ENCODE measurements at places on chromosomes 6 and 20.
A peak's percentile ranks its signal among the peaks of the same experiment; 100 is the strongest.

GRCh38 chr6:130143709-130144108 is 79.0 kb downstream of the SAMD3 start:
- no peaks in the 10 kb centered on the region for H3K36me3 ChIP-seq
- no peak overlapping the region for H3K4me3 ChIP-seq
- H3K27me3 ChIP-seq = no peaks in the 10 kb centered on the region
- H3K4me1 ChIP-seq = no peaks in the 10 kb centered on the region
- no peak for DNase-seq
- H3K27ac ChIP-seq = no peak overlapping the region

- H3K4me1 ChIP-seq = no peaks in the 10 kb centered on the region
- no peak overlapping the region for H3K4me3 ChIP-seq
- H3K27ac ChIP-seq = no peak overlapping the region
- no peak for DNase-seq
- no peaks in the 10 kb centered on the region for H3K27me3 ChIP-seq
These were observed 46.3 kb downstream of the BTBD9 start for GRCh38 chr6:38593409-38593808.

DNA sequence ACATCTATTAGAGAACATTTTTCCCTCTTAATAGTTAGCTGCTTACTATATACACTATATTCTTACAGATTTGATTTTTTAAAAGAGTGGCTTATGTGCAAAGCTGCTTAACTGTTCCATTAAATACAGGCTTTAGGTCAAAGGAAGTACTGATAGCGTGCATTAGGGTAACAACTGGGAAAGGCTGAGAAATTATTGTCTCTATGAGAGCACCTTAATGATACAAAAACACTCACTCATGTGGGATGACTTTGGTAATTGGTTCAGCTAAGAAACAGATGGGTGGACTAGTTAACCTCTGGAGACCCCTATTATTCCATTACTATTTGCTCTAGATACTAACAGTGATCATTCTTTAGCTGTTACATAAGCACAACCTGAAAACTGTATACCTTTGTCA is 4.0 kb downstream of the DCDC2 start:
- H3K4me3 ChIP-seq = no peak overlapping the region
- H3K4me1 ChIP-seq = no peaks in the 10 kb centered on the region
- DNase-seq = no peak
- no peaks in the 10 kb centered on the region for H3K36me3 ChIP-seq
- no peak overlapping the region for H3K27ac ChIP-seq
- H3K27me3 ChIP-seq = no peaks in the 10 kb centered on the region

DNA sequence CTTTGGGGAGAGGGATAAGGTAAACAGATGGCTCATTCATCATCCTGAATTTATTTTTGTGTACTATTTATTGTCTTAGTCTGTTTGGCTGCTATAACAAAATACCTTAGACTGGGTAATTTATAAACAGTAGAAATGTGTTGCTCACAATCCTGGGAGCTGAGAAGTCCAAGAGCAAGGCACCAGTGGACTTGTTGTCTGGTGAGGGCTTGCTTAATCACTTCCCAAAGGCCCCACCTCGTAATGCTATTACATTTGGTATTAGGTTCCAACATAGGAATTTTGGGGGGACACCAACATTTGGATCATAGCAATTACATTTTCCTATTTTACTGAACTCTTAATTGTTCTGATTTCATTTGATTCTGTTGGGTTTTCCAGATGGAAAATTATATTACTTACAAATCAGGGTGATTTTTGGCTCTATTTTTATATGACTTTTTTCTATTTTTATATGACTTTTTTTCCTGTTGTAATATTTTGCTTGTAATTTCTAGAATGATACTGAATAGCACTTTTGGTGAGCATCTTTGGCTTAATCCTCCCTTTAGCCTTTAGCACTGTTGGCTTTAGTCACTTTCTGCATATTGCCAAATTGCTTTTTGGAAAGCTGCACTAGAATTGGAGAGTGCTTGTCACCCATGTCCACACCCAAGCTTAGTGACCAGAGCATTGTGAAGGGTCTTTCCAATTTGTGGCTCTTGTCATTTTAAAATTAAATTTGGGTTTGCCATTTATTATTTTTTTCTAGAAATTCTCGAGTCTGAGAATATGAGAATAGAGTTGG is 43.7 kb upstream of the TULP4 start:
- no peaks in the 10 kb centered on the region for H3K27me3 ChIP-seq
- no peak overlapping the region for H3K4me3 ChIP-seq
- no peak overlapping the region for H3K27ac ChIP-seq
- DNase-seq = no peak
- H3K4me1 ChIP-seq = peaks cover 13% of the 10 kb centered on the region
- no peaks in the 10 kb centered on the region for H3K36me3 ChIP-seq

GRCh38 chr20:34834459-34834893 is 9.0 kb upstream of the NCOA6 start:
- no peak overlapping the region for H3K4me3 ChIP-seq
- H3K27me3 ChIP-seq = no peaks in the 10 kb centered on the region
- no peaks in the 10 kb centered on the region for H3K36me3 ChIP-seq
- no peaks in the 10 kb centered on the region for H3K4me1 ChIP-seq
- DNase-seq = peak; percentile 58

DNA sequence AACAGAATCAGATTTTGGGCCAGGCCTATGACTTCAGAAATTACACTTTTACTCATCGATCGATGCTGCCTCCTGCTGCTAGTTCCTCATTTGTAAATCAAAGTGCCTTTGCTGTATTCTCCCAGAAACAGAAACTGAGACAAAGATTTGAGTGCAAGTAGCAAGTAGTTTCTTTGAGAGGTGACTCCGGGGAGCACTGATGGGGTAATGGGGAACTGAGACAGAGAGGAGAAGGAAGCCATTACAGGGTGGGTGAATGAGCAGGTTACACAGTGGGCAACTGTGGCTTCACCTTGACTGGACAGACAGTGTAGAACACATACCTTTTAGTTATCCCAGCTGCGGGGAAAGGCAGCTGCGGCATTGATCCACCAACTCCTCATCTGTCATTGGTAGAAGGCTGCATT is 9.7 kb upstream of the CD40 start:
- peak overlapping the region; percentile 8 for H3K4me3 ChIP-seq
- H3K4me1 ChIP-seq = peaks cover 26% of the 10 kb centered on the region
- DNase-seq = peak; percentile 67

DNA sequence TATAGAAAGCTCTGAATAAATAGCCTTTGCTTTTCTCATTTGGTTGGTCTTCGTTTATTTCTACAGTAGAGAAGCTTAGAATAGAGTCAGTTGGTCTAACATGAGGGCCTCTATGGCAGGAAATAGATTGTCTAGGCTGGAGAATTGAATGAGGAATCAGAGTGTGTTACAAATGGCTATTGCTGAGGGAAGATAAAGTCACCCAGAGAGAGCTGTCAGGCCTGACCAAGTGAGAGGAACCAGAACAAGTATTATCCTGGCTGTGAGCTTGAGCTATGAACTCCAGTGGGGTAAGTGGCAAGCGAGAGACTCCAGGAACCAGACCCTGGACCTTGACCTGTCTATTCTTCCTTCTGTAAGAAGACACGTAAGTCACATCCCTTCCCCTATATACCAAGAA is 353.1 kb downstream of the CD83 start:
- H3K36me3 ChIP-seq = no peaks in the 10 kb centered on the region
- no peaks in the 10 kb centered on the region for H3K27me3 ChIP-seq
- no peaks in the 10 kb centered on the region for H3K4me1 ChIP-seq
- DNase-seq = no peak
- H3K27ac ChIP-seq = no peak overlapping the region
- H3K4me3 ChIP-seq = no peak overlapping the region

- no peak for DNase-seq
- H3K27ac ChIP-seq = no peak overlapping the region
- H3K4me1 ChIP-seq = no peaks in the 10 kb centered on the region
- H3K27me3 ChIP-seq = no peaks in the 10 kb centered on the region
These were observed 382.8 kb upstream of the TSHZ2 start for GRCh38 chr20:52589251-52589812.

Data from MM.1S (cell line).